Osteocyte (in vitro differentiated cells): ENCODE measurements at places on chromosomes 2 and 18. TPM values are rescaled to one million over a fixed set of nuclear protein-coding genes. Genes with fewer than 3 reads are reported as not detected.
A peak's percentile ranks its signal among the peaks of the same experiment; 100 is the strongest.

- DNase-seq: no peak
Measured at GRCh38 chr2:10591207-10591606, 98.6 kb downstream of the NOL10 start.

GRCh38 chr2:65877331-65878010 lies 445.1 kb upstream of the SPRED2 start:
- no peak for DNase-seq

- DNase-seq: no peak
Measured at GRCh38 chr2:169765523-169765922, 31.9 kb downstream of the KLHL23 start.

- DNase-seq: no peak
Measured at GRCh38 chr2:39373181-39373802, 63.8 kb downstream of the MAP4K3 start.

GRCh38 chr2:109009920-109010610 lies 21.0 kb upstream of the EDAR start:
- no peak for DNase-seq

DNA sequence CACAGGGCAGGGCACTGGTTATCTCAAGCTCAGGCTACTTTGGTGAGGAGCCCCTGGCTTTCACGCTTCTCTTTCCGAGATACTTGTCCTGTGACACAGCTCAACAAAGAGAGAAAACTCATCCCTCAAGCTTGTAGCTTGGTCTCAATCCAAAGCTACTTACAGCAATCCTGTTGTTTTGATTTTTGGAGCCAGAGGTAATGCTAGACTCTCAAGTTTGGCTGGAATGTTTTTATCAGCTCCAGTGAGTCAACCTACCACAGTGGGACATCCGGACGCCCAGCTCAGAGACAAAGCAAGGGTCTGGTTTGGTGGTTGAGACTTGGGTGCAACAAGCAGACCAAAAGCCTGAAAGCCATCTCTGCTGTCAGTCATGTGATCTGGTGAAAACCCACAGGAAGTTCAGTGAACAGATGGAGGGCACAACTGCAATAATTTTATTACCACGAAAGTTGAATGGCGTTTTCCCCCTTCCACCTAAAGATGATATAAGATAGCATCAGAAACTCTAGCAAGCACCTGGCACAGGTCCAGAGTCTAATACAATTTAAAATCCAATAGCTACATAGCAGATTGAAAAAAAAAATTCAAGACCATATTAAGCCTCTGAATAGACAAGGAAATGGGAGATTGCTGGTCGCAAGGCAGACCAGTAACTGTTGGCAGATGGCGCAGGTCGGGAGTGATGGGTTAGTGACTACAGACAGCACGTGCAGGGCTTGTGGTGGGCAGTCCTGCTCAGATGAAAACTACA lies 102.3 kb upstream of the SMAD7 start:
- DNase-seq: no peak

DNA sequence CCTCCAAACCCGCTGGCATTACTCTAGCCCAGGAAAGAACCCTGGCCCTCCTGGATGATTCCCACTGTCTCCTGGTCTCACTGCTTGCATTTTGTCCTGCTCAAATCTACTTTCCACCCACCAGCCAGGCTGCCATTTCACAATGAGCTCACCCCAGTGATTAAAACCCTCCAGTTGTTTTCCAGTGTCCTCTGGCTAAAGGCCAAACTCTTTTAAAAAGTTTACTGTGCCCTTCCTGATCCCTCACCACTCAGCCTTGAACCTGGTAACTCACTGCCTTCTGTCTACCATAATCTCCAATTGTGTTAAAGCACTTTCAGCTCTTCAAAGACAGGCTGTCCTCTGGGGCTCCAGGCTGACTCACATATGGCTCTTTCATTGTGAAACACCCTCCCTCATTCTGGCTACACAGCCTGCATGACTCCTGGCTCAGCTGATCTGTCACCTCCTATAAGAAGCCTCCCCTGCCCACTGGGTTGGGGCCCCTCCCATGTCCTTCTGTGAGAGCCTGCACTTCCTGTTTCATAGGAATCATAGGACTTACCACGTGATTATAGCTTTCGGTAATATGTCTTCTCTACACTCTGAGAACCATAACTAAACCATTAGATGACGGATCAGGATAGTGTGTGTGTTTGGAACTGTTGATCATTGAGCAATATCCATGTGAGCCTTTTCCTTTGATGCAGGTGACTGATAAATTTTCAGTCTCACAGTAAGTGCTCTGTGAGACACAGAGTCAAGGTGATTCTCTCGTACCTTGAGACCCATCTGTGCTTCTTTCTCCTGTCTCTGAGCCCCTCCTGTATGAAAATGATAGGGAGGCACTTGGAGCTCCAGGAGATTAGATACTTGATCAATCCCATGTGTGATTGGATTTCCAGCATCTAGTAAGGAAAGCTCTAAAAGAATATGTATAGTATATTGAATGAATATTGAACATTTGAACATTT lies 590.8 kb upstream of the ID2 start:
- DNase-seq: no peak

GRCh38 chr2:132676999-132677398 lies 7.0 kb upstream of the LYPD1 start:
- no peak for DNase-seq

- DNase-seq: no peak
Measured at GRCh38 chr18:24530630-24531111, 70.2 kb downstream of the HRH4 start.

DNA sequence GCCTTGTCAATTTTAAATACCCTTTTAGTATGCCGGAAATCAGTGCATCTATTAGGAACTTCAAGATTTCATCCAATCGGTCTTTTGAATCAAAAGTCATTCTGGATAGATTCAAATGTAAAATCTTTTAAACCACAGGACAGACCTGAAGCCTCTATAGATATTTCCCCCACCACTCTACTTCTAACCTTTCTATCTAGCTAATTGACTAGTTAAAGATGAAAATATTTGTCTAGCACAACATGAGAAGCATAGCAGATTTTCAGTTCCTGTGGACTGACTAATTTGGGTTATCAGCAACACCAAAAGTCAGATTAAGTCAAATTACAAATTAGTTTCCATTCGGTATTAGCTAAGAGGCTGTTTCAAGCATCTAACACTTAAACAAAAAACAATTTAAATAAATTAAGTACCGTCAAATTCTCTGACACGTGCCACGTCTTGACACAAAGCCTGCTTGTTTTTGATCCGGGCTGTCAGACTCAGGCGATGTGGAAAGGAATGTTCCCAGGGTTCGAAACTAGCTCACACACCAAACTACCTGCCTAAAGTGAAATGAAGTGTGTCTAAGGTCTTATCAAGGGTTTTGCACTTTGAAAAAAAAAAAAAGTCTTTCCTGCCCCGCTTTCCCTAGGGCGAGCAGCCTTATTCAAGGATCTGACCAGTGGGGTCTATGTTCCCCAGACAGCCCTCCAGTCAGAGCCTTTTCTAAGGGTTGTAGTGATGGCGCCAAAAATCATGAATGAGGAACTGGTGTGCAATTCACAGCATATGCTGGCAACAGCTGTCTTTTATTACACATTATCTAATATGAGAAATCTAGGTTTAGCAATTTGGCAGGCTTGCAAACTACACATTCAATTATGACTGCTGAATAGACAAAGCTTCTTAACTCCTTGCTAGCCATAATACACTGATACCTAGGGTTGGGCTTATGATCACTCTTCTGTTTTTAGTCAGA lies 4.7 kb downstream of the CYTIP start:
- DNase-seq: no peak

- DNase-seq: no peak
Measured at GRCh38 chr18:32771871-32772580, 797 bp downstream of the KLHL14 start.

DNA sequence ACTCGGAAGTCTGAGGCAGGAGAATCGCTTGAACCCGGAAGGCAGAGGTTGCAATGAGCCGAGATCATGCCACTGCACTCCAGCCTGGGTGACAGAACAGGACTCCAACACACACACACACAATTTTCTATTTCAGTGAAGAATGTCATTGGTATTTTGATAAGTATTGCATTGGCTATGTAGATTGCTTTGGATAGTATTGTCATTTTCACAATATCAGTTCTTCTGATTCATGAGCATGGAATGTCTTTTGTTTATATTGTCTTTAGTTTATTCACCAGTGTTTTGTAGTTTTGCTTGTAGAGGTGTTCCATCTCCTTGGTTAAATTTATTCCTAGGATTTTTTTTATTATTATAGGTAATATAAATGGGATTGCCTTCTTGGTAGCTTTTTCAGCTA lies 693.4 kb upstream of the SYT4 start:
- no peak for DNase-seq

DNA sequence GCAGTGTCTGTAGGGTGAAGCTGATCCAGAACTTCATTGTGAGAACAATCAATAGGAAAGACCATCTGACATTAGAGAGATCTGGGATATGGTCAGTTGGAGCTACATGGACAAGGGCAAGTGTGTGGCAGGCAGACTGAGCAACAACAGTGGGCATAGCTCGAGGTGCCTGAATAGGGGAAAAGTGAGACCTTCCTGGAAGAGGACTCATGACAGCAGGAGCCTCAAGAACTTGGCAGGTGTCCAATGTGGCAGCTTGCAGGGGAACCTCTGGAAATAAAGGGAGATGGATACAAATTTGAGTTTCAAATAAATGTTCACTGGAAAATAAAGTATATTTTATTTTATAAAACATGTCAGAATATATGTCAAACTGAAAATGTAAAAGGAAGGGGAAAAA lies 117.9 kb downstream of the TANC1 start:
- DNase-seq: no peak

DNA sequence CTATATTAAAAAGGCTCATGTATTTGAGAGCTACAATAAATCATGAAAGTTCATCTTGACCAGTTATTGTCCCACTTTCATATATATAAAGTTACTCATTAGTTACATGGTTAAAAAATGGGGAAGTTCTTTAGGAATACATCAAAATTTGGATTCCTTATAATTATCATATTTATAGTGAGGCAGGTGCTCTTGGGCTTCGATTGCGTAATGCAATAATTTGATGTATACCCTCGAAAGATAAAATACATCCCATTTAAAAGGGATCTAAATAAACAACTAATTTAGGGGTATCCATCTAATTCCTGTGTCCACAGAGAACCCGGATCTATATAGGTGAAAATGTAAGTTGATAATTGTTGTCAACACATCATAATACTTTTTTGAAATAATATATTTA lies 444.6 kb downstream of the RIT2 start:
- no peak for DNase-seq

GRCh38 chr2:179818546-179818945 lies 42.9 kb downstream of the ZNF385B start:
- no peak for DNase-seq

DNA sequence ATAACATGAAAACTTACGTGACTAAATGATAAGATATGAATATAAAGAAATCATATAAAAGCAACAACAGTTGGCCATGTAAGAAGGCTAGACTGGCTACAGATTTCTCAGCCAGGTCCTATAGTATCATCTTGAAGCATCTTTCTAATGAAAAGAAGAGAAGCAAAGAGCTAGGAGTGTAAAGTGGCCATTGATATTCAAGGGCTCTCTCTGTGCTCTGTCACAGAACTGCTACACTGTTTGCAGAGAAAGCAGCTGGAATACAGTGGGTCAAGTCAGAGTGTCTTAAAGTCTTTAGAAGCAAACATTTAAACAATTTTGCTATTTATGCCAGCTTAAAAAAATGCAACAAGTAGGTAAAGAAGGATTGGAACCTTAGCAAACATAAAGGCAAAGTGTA lies 118.8 kb downstream of the SCN9A start:
- DNase-seq: no peak

DNA sequence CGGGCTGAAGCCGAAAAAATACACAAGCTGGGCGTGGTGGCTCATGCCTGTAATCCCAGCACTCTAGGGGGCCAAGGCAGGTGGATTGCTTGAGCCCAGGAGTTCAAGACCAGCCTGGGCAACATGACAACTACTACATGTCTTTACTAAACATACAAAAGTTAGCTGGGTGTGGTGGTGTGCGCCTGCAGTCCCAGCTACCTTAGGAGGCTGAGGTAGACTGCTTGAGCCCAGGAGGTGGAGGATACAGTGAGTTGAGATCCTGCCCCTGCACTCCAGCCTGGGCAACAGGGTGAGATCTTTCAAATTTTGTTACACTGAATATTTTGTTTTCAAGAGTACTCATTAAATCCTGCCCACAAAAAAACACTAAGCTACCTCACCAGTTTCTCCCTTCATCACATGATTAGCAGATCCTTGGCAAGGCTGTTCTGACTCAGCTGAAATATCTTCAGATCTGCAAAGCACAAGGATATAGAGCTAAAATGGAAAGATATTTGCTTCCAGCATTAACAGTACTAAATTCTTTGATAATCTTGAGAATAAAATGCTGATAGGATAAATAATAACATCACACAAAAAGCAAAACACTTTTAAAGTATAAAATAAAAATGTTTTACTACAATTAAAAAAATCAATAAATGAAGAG lies 28.2 kb upstream of the MCM6 start:
- DNase-seq: no peak

DNA sequence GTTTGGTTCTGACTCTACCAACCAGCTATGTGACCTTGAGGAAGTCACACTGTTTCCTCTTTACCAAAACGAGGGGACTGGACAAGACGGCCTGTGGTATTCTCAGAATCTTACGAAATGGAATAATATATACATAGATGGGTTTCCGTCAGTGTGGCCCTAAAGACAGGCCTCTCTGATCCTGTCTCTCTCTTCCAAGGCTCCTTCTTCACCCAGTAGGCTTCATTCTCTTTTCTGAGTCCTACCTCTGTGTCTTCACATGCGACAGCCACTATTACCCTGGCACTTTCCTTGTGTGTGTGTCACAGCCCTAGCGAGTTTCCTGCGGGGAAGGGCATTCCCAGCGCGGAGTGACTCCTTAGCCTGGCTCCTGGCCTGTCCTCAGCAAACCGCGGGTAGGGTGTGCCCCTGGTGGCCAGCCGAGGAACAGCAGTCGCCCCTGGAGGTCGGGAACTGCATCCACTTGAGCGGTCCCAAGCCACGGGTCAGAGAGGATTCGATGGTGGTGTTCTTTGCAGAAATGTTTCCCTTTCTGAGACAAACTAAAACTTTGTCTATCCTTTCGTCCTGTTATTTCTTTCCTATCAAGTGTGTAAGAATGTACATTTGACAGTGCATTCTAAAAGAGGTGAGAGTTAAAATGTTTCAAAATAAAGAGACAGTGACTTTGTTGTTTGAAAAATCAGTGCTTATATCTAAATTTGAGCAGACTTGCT lies 63.3 kb downstream of the RAB31 start:
- peak; percentile 93 for DNase-seq

DNA sequence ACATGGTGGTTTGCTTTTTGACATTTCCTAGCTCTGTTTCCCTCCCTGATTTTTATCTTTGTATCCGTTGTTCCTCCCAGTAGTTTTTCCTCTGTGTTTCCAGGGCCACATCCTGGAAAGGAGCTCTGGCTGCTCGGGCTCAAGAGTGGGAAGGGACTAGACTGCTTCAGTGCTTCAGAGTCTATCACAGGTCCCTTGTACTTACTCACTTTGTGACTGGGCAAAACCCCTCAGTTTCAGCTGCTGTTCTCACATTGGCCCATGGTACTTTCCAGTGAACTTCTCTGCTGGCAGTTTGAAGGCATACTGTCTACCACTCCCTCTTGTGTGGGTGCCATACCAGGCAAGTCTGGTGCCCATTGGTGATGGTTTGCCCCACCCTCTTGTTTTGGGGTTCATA lies 7.5 kb upstream of the STAMBP start:
- no peak for DNase-seq

PTPN2 gene
- 27.1 and 28.6 TPM in 2 replicates for total RNA-seq

MC4R gene
- total RNA-seq: not detected in 2 replicates

FAM228A gene
- 0.32 TPM in 1 of 2 replicates, not detected in the other for total RNA-seq

NEU2 gene
- not detected in 2 replicates for total RNA-seq

MOB1A gene
- 96.1 and 96.3 TPM in 2 replicates for total RNA-seq

IER3IP1 gene
- total RNA-seq: 14.8 and 15.9 TPM in 2 replicates
